ENCODE measurements at places on chromosomes 13 and 19.

GRCh38 chr19:40716031-40716481, 630 bp downstream of the COQ8B start:
- no peak for DNase-seq

- DNase-seq, result no peak
Measured at GRCh38 chr19:17797424-17798201, 2.7 kb downstream of the B3GNT3 start.

GRCh38 chr19:7989071-7989575, 16.3 kb downstream of the ELAVL1 start:
- DNase-seq, result no peak

- DNase-seq, result no peak
Measured at GRCh38 chr19:35363001-35363590, 4.8 kb downstream of the FFAR3 start.

GRCh38 chr19:18898081-18898606, 2.2 kb upstream of the CERS1 start:
- no peak for DNase-seq

- no peak for DNase-seq
Measured at GRCh38 chr13:110001670-110002275, 215.4 kb upstream of the IRS2 start.

DNA sequence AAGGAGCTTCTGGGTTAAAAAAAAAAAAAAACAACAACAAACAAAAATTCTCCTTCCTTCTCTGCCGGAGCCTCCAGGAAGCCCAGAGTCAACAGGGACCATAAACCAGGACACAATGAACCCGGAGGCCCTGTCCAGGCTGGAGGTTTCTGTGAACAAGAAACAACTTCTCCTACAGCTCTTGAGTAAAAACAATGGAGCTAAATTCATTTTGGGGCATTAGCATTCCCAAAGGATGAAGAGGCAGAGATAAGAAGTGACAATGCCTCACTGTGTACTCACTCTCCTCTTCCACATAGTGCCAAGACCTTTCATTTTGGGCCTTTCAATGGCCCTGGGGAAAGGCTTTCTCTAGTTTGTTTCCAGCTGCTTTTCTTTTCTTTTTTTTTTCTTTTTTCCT, 9.0 kb downstream of the RHPN2 start:
- DNase-seq, result no peak

DNA sequence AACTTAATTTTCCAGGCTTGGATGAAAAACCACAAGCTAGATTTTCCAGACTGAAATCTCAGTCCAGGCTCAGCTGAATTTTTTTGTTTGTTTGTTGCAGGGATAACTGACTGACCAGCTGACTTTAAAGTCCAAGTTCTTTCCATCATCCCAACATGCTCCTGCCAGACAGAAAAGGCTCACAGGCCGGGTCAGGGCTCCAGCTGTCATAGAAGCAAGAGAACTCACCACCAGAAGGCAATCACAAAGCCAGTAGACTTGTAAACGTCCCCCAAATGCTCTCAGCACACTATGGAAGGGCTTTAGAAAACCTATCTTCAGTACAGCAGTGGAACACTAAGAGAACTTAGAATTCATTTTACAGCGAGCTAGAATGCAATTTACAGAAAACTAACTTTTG, 25.5 kb downstream of the DCLK1 start:
- DNase-seq, result no peak

DNA sequence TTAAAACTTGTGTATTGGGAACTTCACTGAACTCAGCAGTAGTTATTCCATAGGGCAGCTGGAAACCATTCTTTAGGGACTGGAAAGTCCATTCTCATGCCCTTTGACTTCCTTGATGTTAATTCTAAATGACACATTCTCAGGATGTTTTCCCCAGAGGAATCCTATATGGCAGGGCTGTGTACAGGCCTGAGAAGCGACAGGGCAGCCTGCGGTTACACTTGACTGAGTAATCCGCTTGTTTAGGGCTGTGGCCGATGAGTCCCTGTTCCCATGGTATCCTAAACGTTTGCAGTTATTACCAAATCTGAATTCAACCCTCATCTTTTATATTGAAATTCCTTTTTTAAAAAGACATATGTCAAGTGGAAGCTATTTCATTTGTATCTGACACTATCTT, 83.5 kb downstream of the COL4A2 start:
- no peak for DNase-seq

DNA sequence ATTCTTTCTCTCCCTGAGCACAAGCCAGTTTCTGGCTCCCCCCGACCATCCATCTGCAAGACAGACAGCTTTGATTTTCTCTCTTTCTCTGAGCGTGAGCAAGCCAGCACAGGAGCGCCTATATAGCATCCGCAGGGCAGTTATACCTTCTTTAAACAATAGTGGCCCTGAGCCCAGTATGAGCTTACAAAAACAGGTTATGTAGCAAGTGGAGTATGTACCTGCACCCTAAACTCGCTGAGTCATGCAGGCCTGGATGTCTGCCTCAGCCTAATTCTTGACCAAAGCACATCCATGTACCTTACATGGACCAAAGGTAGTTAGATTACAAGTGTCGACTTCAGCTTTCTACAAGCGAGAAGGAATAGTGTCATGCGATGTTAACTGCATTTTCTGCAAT, 61.7 kb downstream of the RAP2A start:
- DNase-seq, result no peak

DNA sequence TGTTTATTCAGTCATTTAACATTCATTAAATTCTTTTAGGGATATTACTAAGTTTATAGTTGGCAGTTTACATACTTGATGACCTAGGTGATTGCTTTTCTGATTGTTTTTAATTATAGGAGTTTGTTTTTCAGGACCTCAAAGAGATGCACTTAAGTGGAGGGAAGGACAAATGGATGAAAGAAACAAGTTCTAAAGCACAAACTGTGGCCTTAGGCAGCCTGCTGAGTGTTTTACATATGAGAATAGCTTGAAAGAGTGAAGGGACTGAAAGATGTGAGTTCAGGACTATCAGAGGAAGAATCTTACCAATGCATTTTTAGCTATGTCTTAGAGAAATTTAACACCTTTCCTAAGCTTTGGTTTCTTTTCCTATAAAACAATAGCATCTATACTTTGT, 402.6 kb downstream of the KLF12 start:
- DNase-seq, result no peak

GRCh38 chr19:3515891-3516422, 9.8 kb downstream of the FZR1 start:
- DNase-seq, result no peak

DNA sequence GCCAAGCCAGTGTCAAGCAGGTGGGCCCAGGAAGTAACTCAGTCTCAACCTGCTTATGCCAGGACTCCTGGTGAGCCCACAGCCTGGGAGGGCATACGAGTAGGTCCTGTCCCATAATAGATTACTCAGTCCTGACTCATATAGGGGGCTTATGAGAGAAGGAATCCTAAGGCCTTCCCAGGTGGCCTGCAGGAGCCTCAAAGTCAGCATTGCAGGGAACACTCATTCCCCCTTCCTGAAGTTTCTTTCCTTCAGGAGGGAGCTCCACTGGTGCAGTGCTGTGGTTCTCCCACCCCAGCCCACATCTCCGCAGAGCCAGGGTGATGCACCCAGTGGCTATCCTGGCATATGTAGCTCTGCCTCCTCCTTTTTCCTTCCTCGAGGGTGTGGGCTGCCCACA, 137.3 kb downstream of the ZIC5 start:
- DNase-seq, result no peak

DNA sequence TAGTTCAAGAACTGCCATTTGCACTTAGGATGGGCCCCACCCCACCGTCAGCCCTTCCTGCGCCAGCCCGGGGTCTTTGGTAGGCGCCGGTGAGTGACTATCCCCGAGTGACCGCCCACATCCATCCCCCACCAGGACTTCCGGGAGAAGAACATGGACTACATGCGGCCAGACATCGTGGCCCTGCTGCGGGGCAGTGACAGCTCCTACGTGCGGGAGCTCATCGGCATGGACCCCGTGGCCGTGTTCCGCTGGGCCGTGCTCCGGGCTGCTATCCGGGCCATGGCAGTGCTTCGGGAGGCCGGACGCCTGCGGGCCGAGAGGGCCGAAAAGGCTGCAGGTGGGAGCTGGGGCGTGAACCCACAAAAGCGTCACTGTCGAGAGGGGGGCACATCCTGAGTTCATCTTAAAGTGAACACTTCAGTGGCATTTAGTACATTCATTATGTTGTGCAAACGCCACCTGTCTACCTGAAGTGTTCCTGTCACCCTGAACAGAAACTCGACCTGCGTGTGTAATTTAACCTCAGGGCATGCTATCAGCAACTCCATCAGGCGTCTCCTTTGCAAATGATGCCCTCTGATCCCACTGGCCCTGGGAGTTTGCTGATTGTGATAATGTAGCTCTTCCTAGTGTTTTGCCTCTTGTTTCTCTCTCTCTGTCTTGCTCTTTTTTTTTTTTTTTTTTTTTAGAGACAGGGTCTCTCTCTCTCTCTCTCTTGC, 42.4 kb upstream of the USE1 start:
- no peak for DNase-seq

- DNase-seq, result no peak
Measured at GRCh38 chr13:53338760-53339159, 310.1 kb downstream of the OLFM4 start.

Measured in GM12892 (cell line).